ENCODE measurements at places on chromosomes 1 and 21. TPM values are rescaled to one million over a fixed set of nuclear protein-coding genes. Genes with fewer than 3 reads are reported as not detected.
A peak's percentile ranks its signal among the peaks of the same experiment; 100 is the strongest.

The HLX gene
- 2.9 TPM for total RNA-seq

- DNase-seq = peak; percentile 74
These were observed 48.9 kb downstream of the CHML start for GRCh38 chr1:241591317-241591716.

The CD52 gene
- not detected for total RNA-seq

DNA sequence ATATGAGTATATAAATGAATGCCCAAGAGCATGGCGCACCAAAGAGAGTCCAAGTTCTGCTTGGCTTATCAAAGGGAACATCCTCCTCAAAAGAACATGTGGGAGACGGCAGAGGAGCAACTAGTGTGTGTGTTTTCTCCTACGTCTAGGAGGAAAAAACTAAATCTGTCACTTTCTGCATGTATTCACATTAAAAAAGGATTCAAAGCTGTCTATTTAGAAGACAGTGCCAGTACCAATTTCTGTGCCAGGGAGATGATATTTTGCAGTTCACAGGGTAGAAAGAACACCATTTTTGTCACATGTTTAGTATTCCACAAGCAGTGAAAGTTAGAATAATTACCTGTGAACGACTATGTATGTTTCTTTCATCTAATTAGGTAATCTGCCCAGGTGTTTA lies 42.5 kb upstream of the IFNAR2 start:
- DNase-seq = no peak

The TNFSF4 gene
- total RNA-seq = 0.07 TPM

- no peak for DNase-seq
These were observed 15.4 kb upstream of the MUTYH start for GRCh38 chr1:45355683-45356082.

The HCRTR1 gene
- total RNA-seq = not detected

GRCh38 chr1:67013573-67013972 lies 40.4 kb downstream of the SLC35D1 start:
- peak; percentile 75 for DNase-seq

Data from HT1080 (cell line).